ENCODE measurements at places on chromosomes 7 and 10.

GRCh38 chr7:41979834-41980307, 257.1 kb downstream of the GLI3 start:
- DNase-seq: no peak

- no peak for DNase-seq
Observed at GRCh38 chr10:125171402-125172306, 11.3 kb upstream of the CTBP2 start.

GRCh38 chr7:138662991-138663320, 38.2 kb downstream of the SVOPL start:
- DNase-seq: no peak

DNA sequence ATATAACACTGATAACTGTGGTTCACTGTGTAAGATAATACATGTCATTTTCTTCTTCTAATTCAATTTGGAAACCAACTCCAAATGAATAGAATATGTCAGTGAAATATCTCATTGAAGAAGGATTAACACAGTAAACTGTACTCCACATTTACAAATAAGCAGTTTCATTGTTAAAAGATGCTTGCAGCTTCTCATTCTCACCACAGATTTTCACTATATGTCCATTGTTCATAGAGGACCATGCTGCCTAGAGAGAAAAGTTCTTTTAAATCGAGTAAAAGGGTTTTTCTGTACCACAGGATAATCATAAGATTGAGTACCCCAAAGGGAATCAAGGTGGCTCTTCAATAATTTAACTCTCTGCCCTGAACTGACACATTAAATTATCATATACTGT, 165.5 kb downstream of the LRRN3 start:
- no peak for DNase-seq

- no peak for DNase-seq
Observed at GRCh38 chr7:155709453-155709852, 65.0 kb downstream of the RBM33 start.

DNA sequence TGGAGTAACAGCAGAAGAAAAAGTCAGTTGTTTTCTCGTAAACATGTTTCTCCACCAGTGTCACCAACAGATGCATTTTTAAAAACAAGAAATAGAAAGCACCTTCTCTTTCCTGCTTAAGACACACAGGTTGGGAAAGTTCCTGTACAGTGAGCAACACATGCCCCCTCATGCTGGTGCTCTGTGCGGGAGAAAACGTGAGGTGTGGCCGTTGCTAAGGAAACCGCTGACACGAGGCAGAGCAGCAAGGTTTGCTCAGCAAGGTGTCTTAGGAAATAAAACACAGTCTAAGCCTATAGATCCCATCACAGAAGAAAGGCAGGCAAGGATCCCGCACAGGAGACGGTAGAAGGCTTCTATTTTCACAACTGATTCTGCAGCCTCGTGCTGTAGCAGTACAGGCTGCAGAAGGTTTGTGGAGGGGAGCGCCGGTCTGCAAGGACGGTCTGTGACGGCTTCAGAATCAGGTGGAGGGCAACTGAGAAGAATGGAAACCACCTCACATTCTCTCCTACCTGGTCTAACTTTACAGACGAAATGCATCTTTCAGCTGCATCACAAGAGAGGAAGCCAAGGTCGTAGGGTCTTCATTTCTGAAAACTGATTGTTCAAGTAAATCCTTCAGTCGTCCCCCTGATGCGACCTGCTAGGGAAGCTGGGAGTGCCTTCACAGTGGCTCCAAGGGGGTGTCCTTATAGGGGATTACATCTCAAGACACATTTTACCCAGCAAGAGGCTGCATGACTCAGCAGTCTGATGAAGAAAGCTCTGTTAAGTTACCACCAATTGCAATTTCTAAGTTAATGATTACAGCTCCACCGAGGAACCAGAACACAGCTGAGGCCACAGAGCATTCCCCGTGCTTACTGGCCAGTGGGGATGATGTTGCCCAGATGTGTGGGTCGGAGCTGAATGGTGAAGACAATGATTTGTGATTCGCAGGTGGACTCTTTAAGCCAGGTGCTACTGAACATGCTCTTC, 150.7 kb upstream of the KLF14 start:
- DNase-seq: no peak

DNA sequence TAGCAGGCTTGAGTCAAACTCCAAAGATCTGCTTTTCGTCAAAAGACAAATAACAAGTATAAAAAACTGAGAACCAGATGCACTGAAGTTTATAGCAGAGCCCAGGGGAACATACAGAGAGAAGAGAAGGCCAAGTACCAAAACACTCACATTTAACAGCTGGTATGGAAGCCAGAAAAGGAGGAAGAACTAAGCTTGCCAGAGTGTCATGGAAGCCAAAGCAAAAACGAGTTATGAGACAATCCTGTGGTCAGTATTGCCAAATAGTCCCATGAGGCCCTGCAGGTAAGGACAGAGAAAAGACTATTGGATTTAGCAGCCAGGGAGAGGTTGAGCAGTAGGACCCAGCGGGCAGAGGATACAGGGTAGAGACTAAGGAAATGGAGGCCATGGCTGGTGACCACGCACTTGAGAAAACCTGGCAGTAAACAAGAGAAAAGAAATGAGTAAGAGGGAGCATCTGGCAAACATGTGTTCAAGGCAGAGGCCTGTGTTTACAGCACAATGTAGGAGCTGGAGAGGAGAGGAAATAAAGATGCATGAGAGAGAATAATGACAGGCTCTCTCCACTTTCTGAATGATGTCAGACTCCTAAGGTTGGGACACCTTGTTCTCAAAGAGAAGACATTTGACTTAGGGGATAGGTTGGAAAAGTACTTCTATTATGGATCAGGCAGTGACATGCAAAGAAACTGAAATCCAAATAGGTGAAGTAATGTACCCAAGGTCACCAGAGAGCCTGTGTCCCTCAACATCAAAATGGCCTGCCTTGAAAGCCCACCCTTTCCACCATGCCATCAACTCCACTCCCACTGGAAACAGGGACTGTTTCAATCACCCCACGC, 9.1 kb downstream of the CREB3L2 start:
- no peak for DNase-seq

- no peak for DNase-seq
Observed at GRCh38 chr7:89377219-89377618, 581.7 kb upstream of the TEX47 start.

GRCh38 chr10:62159351-62159750, 109.3 kb downstream of the RTKN2 start:
- DNase-seq: no peak

DNA sequence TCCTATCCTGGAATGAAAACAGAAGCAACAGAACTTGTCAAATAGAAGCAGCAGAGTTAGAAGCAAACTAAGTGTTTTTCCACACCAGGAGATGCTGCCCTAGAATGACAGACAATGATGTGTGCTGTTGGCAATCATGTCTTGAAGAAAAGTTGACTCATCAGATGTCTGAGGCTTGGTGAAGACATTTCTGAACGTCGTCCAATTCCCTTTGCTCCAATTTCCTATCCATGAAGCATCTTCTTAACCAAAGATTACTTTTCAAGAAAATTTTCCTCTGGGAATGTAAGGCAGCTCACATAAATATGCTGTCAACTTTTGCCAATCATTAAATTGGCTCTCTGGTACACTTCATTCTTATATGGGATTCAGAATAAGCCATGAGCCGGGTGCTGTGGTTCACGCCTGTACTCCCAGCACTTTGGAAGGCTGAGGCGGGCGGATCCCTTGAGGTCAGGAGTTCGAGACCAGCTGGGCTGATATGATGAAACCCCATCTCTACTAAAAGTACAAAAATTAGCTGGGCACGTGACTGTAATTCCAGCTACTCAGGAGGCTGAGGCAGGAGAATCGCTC, 34.6 kb downstream of the MALSU1 start:
- DNase-seq: no peak

GRCh38 chr10:114477285-114477684, 73.0 kb upstream of the AFAP1L2 start:
- DNase-seq: no peak

DNA sequence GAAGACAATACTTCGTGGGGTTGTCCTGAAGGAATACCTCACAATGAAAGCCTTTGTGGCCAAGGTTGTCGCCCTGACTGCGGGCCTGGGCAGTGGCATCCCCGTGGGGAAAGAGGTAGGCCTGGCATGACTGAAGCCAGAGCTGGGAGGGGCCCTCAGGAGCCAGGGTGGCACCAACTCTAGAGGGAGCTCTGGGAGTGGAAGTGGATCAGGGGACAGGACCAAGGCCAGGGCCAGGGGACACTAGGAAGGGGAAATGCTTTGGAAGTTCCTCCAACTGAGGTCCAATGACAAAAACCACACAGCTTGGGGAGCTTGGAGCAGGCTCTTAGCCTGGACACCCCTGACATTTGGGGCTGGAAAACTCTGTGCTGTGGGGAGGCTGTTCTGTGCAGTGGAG, 5.8 kb downstream of the CLCN1 start:
- no peak for DNase-seq

DNA sequence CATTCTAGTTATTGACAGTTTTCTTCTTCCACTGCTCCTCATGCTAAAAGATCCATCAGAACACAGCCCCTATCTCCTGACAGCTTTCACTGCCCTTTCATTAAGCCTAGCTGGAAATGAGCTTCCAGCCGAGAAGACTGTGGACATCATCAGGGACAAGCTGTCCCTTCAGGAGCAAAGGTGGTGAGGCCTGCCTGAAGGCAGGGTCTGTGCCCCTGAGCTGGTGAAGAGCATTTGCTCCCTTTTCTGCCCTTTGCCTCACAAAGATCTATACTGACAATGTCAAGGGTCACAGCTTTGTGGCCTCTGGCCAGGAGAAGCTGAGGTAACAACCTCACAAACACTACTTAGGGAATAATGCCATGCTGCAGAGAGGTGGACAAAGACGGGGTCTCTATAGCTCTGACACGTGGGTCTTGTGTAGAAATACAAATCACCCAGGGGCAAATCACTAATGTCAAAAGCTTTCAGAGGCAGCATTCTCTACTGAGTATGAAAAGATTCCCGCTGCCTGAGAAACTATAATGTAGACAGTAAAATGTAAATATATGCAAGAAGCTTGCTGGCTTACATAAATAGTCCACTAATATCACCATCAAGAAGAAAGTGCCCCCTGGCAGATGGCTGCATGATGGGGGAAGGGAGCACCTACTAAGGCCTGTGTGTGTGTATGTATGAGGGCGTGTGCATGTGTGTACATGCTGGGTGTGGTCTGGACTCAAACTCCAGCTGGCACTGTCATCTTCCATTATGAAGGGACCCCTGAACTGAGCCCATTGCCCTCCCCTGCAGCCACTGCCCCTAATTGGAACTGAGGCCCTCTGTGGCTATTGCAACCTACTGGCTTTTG, 55.8 kb downstream of the HBP1 start:
- DNase-seq: no peak

DNA sequence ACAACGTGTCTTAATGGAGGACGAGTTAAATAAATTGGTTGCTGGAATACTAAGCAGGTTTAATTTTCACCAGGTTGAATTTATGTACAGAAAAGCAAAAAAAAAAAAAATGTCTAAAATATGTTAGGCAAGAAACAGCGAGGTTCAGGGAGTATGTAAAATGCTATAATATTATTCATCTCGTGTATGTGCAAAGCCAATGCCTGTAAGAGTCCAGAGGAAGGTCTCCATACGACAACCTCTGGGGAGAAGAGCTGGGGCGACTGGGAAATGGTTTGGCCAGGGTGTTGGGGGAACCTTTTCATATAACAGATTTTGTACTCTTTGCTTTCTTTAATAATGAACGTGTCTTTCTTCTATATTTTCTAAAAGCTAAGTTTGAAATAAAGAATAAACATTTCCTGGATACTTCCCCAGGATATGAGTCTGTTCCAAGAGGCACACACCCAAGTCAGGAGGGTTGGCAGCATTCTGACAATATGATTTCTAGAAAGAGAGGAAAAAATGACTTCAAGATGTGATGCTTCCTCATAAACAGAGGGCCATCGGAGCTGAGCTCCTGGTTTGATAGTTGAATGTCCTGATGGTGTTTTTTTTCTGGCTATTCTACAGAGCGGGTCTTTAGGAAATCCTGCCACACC, 208.6 kb upstream of the MGMT start:
- DNase-seq: no peak

DNA sequence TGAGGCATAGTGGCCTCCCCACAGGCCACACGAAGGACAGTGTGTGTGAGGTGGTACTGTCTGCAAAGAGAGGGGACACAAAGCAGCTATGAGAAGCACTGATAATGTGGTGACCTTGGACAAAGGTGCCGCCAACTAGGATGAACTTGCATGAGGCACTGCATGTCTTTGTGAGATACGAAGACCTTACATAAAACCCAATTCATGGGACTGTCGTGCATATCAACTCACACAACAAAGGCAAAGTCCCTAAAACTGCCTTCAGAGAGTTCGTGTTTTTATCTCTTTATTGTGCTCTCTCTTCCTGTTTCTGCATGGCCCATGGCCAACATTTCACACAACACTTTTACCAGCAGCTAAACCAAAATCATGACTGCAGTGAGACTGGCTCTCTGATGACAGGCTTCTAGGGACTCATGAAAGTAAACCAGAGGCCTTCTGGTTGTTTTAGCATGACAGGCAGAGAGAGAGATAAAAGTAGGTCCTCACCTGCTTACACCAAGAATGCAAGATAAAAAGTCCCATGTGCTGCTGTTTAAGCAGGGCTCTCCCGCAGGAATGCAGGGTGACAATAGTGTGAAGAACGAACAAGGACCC, 347.8 kb downstream of the ELMO1 start:
- no peak for DNase-seq

- DNase-seq: peak; percentile 64
Observed at GRCh38 chr10:101095550-101096213, 33.9 kb downstream of the KAZALD1 start.

DNA sequence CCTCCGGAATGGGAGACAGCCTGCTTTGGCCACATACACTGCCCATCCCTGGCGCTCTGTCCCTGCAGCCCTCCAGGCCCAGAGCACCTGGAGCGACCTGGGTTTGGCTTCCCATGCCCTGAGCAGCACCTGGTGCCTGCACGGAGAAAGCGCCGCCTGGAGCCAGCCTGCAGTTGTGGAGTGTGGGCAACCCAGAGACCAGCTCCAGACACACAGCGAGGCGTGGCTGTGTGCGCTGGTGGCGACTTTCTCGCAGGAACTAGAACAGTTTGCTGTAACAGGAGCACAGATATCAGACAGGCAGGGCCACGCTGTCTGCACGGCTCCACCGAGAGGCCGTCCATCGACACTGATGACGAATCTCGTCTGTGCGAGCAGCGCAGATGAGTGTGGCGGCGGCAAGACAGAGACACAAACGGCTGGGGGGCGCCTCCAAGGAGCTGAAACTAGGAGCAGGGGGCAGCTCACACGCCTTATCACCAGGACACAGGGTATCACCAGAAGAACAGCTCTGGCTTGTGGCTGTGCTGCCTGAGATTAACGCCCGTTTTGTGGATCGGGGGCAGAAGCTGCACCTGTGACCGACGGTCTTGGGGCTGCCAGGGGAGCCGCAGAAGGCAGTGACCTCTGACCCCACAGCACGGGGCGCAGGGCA, 275.3 kb downstream of the DNAJB6 start:
- DNase-seq: no peak
